ENCODE measurements at places on chromosomes 2 and 18. TPM values are rescaled to one million over a fixed set of nuclear protein-coding genes. Genes with fewer than 3 reads are reported as not detected.

DNA sequence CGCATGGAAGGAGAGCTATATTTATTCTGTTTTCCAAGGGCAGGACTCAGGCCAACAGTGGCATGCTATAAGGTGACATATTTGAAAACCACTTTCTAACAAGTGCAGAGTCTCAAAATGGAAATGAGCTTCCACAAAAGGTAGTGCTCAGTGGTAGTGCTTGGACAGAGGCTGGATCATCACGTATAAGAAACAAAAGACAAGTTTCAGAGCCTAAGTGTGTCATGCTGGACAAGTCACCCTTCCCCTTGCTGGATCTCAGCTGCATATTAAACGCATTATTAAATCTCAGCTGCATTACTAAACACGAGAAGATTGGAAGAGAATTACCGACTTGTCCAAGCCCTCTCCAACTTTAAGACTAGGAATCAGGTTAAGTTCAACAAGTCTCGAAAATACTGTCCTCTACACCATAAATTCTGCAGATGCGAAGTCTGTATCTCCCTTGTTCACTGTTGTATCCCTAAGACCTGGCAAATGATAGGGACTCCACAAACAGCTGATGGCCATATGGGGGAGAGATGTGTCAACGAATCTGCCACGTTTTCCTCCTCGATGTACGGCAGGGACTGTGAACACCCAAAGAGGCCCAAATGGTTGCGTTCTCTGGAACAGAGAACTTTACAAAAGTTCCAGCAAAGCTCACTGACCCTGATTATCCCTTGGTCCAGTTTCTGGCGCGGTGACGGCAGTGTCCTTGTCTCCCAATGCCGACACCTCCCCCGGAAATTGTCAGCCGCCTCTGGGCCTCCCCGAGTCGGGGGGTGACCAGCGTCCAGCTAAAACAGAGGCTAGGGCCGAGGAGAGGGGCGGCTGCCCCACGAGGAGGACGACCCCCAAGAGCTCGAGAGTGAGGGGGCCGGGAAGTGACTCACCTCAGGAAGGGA lies 611 bp downstream of the NOL10 start:
- no peak for DNase-seq
- peaks cover 6% of the 10 kb centered on the region for H3K4me1 ChIP-seq
- no peaks in the 10 kb centered on the region for H3K36me3 ChIP-seq
- H3K27me3 ChIP-seq, result no peaks in the 10 kb centered on the region
- peak overlapping the region; percentile 94 for H3K27ac ChIP-seq

GRCh38 chr2:126676221-126677175 lies 20.5 kb downstream of the GYPC start:
- H3K4me3 ChIP-seq, result no peak overlapping the region
- H3K27ac ChIP-seq, result no peak overlapping the region
- peaks cover 4% of the 10 kb centered on the region for H3K4me1 ChIP-seq
- peaks cover 6% of the 10 kb centered on the region for H3K36me3 ChIP-seq

Gene GALR1
- total RNA-seq, result not detected

- H3K4me3 ChIP-seq, result no peak overlapping the region
- H3K27me3 ChIP-seq, result no peaks in the 10 kb centered on the region
- H3K36me3 ChIP-seq, result no peaks in the 10 kb centered on the region
- DNase-seq, result no peak
These were observed 51.7 kb upstream of the OTX1 start for GRCh38 chr2:62998949-62999348.

GRCh38 chr18:22391407-22392345 lies 26.0 kb downstream of the CTAGE1 start:
- no peak overlapping the region for H3K4me3 ChIP-seq
- no peak for DNase-seq
- H3K4me1 ChIP-seq, result peaks cover 13% of the 10 kb centered on the region
- H3K36me3 ChIP-seq, result no peaks in the 10 kb centered on the region

DNA sequence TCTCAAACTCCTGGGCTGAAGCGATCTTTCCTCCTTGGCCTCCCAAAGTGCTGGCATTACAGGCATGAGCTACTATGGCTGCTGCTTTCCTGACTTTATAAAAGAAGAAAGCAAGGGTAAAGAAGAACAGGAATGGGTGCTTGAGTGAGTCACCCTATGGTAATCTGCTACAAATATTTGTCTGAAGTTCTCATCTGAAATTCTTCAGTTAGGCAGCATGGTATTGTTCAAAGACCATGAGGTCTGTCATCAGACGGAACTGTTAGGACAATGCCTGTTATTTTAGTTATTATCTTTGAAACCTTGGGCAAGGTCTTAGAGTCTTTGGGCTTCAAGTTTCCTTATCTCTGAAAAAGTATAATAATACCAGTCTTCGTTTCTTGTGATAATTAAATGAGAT lies 695.8 kb downstream of the RNF144A start:
- H3K36me3 ChIP-seq, result no peaks in the 10 kb centered on the region
- H3K4me3 ChIP-seq, result no peak overlapping the region
- no peaks in the 10 kb centered on the region for H3K27me3 ChIP-seq
- H3K27ac ChIP-seq, result no peak overlapping the region
- DNase-seq, result no peak

Gene CYS1
- total RNA-seq, result 13.8 TPM

- peak overlapping the region; percentile 34 for H3K4me3 ChIP-seq
- DNase-seq, result no peak
- no peaks in the 10 kb centered on the region for H3K27me3 ChIP-seq
- no peaks in the 10 kb centered on the region for H3K36me3 ChIP-seq
These were observed 22.8 kb downstream of the NFE2L2 start for GRCh38 chr2:177241711-177242120.

DNA sequence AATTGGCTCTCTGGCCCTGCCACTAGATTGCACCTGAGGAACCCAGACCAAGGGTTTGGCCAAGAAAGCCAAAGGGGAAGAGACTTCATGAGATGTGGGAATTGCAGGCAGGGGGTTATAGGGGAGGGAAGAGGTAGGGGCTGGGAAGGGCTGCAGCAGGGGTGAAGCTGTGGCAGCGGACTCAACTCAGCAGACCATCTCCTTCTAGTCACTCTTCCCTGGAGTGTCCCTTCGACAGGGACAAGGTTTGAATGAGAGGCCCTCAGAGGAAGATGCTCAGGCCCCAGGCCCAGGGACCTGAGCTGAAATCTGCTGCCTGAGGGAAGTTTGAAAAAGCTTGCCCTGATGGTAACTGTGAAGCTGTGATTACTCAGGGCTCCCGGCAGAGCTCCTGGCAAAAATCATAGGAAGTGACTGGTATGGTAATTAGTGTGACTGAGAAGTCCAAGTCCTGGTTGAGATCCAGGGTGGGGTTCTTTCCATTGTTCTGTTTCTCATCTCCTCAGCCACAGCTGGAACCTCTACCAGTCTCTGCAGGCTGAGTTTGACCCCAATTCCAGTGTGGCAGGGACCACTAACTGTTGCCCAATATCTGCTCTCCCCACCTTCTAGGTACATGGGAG lies 300.9 kb downstream of the CYP26B1 start:
- H3K4me3 ChIP-seq, result no peak overlapping the region
- no peaks in the 10 kb centered on the region for H3K27me3 ChIP-seq
- H3K27ac ChIP-seq, result no peak overlapping the region
- peaks cover 18% of the 10 kb centered on the region for H3K4me1 ChIP-seq
- DNase-seq, result no peak

GRCh38 chr2:202375033-202375608 lies 1.0 kb upstream of the BMPR2 start:
- H3K4me1 ChIP-seq, result no peaks in the 10 kb centered on the region
- H3K36me3 ChIP-seq, result no peaks in the 10 kb centered on the region
- H3K27me3 ChIP-seq, result no peaks in the 10 kb centered on the region
- peak overlapping the region; percentile 98 for H3K4me3 ChIP-seq

GRCh38 chr2:105384861-105385260 lies 14.0 kb downstream of the FHL2 start:
- no peak for DNase-seq
- peaks cover 22% of the 10 kb centered on the region for H3K36me3 ChIP-seq

DNA sequence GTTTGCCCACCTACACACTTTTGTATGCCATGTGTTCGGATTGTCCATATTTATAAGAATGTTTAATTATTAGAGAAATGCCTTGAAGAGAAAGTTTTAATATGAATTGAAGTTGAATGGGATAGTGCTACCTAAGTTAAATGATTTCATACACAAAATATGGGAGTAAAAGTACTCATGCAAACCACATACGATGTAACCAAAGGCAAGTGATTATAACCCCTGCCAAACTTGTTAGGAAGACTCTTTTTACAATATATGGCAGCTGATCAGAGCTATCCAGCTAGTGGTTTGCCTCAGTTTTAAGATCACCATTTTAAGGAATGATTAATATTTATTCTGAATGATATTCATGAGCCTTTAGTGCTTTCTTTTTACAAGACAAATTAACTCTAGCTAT lies 106.7 kb downstream of the MYO1B start:
- no peak for DNase-seq
- H3K27me3 ChIP-seq, result no peaks in the 10 kb centered on the region
- H3K36me3 ChIP-seq, result no peaks in the 10 kb centered on the region
- peaks cover 8% of the 10 kb centered on the region for H3K4me1 ChIP-seq
- no peak overlapping the region for H3K27ac ChIP-seq

DNA sequence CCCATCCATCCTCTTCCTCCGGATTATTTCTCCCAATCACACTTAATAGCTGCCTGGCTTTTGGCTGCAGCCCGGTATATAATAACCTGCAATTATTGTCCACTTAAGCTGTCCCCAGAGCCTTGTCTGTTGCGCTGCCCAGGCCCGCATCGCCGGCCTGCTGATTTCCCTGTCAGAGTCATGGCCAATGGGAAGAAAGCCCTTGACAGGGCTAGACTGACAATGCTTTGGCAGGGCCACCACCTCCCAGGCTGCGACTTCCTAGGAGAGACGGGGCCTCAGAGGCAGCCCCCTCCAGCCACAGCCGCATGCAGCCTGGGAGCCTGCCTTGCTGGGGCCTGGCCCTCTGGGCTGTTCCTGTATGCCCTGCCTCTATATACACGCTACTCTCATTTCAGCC lies 10.0 kb upstream of the CELF4 start:
- no peak overlapping the region for H3K4me3 ChIP-seq

- H3K4me1 ChIP-seq, result no peaks in the 10 kb centered on the region
- H3K36me3 ChIP-seq, result no peaks in the 10 kb centered on the region
- H3K4me3 ChIP-seq, result no peak overlapping the region
These were observed 284.5 kb downstream of the ZNF521 start for GRCh38 chr18:25067275-25068025.

Gene CCL20
- total RNA-seq, result not detected

Gene IL1B
- total RNA-seq, result not detected

DNA sequence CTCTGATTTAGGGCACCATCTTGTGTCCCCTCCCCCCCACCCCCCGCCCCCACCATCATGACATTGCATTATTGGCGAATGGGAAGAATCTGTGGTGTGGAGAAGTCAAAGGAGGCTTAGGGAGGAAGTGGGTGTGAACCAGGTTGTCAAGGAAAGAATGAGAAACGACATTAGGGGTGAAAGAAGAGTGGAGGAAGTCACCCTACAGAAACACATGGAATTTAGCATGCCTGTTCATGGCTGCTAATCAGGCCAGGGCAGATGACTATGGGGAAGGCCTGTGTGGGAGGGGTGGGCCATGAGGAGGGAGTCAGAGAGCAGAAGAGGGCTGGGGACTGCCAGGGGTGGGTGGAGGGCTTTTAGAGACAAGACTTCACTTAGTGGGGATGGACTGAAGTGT lies 81.6 kb downstream of the AOX1 start:
- no peak overlapping the region for H3K27ac ChIP-seq
- H3K36me3 ChIP-seq, result no peaks in the 10 kb centered on the region
- no peaks in the 10 kb centered on the region for H3K27me3 ChIP-seq
- H3K4me3 ChIP-seq, result no peak overlapping the region
- no peaks in the 10 kb centered on the region for H3K4me1 ChIP-seq

Gene CLEC4F
- not detected for total RNA-seq

DNA sequence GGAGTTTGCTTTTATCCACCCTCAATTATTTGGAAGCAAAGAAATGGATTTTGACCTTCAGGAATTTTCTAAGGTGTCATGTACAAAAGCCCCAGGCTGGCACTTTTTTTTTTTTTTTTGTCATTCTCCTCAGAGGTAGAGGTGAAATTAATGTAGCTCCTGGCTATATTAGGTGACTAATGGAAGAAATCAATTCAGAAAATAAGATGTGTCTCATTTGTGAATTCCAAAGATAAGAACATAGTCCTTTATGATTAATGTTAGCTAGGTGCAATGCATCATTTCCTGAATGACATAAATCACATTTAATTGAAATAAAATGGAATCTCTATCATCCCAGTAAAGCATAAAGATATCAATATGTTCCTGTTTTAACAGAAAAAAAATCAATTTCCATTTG lies 477.6 kb downstream of the FBXO15 start:
- H3K27me3 ChIP-seq, result no peaks in the 10 kb centered on the region
- no peak overlapping the region for H3K4me3 ChIP-seq
- H3K36me3 ChIP-seq, result no peaks in the 10 kb centered on the region
- no peak for DNase-seq
- H3K27ac ChIP-seq, result no peak overlapping the region

Gene FRZB
- total RNA-seq, result 42.5 TPM

GRCh38 chr2:172671501-172671900 lies 64.1 kb upstream of the RAPGEF4 start:
- no peaks in the 10 kb centered on the region for H3K4me1 ChIP-seq
- no peak for DNase-seq
- no peak overlapping the region for H3K27ac ChIP-seq
- H3K36me3 ChIP-seq, result no peaks in the 10 kb centered on the region

All from ascending aorta (tissue), 2 donors.